A549 treated with Hydrocortisone at 1 μM for 4 hours (cell line): ENCODE measurements at places on chromosomes 7 and 10. TPM values are rescaled to one million over a fixed set of nuclear protein-coding genes. Genes with fewer than 3 reads are reported as not detected.

Gene NACAD
- 0.22 to 0.37 TPM (median 0.31 TPM) in 5 replicates for total RNA-seq

Gene PODXL
- 28.7 to 56.2 TPM (median 40.1 TPM) in 5 replicates for total RNA-seq

Gene PLPP4
- total RNA-seq: 0.15 TPM in 2 of 5 replicates, not detected in the others

Gene FAM237B
- total RNA-seq: 0.02 to 0.06 TPM (median 0.03 TPM) in 4 of 5 replicates, not detected in the other

Gene C10orf105
- total RNA-seq: not detected in 5 replicates

Gene OR2A7
- not detected in 5 replicates for total RNA-seq

Gene SLC18A2
- 0.02 to 0.03 TPM (median 0.03 TPM) in 3 of 5 replicates, not detected in the others for total RNA-seq

Gene MMP21
- total RNA-seq: 0.05 TPM in 1 of 5 replicates, not detected in the others

Gene SYNPO2L
- 0.03 to 0.30 TPM (median 0.08 TPM) in 3 of 5 replicates, not detected in the others for total RNA-seq

Gene PHYH
- total RNA-seq: 29.2 to 34.5 TPM (median 31.0 TPM) in 5 replicates

Gene CAMK2B
- total RNA-seq: 0.12 to 0.32 TPM (median 0.28 TPM) in 5 replicates

Gene ITPRID1
- not detected in 5 replicates for total RNA-seq

Gene PIK3AP1
- total RNA-seq: 0.54 to 0.86 TPM (median 0.67 TPM) in 5 replicates

Gene OGA
- total RNA-seq: 56.7 to 90.1 TPM (median 65.9 TPM) in 5 replicates

Gene CTAGE4
- total RNA-seq: 0.03 TPM in 1 of 5 replicates, not detected in the others

Gene HOXA3
- 3.7 to 6.1 TPM (median 5.6 TPM) in 5 replicates for total RNA-seq

Gene CTAGE8
- total RNA-seq: not detected in 5 replicates

Gene SEMA4G
- 6.9 to 8.5 TPM (median 7.8 TPM) in 5 replicates for total RNA-seq

Gene SH2D4B
- total RNA-seq: 0.03 TPM in 2 of 5 replicates, not detected in the others

Gene AFAP1L2
- 17.9 to 27.3 TPM (median 23.5 TPM) in 5 replicates for total RNA-seq

Gene KLF14
- 0.03 to 0.07 TPM (median 0.05 TPM) in 4 of 5 replicates, not detected in the other for total RNA-seq

Gene C10orf67
- 0.03 to 0.09 TPM (median 0.07 TPM) in 3 of 5 replicates, not detected in the others for total RNA-seq

Gene SPDYE8
- not detected in 5 replicates for total RNA-seq

Gene SEMA3D
- total RNA-seq: 0.01 to 0.07 TPM (median 0.02 TPM) in 4 of 5 replicates, not detected in the other

Gene SPDYE1
- not detected in 5 replicates for total RNA-seq

Gene GSAP
- total RNA-seq: 2.7 to 3.7 TPM (median 3.3 TPM) in 5 replicates

Gene VAX1
- 1.3 to 1.6 TPM (median 1.5 TPM) in 5 replicates for total RNA-seq

Gene NRCAM
- total RNA-seq: 72.8 to 129 TPM (median 96.6 TPM) in 5 replicates

Gene MALRD1
- not detected in 5 replicates for total RNA-seq

Gene ARHGEF5
- 2.5 to 2.9 TPM (median 2.7 TPM) in 5 replicates for total RNA-seq
